ENCODE measurements at places on chromosomes 2 and 18. TPM values are rescaled to one million over a fixed set of nuclear protein-coding genes. Genes with fewer than 3 reads are reported as not detected.

PTPN2 gene
- total RNA-seq, result 34.8 TPM

- no peak for DNase-seq
Observed at GRCh38 chr2:215598376-215598975, 162.6 kb upstream of the FN1 start.

IL1R2 gene
- 0.15 TPM for total RNA-seq

GRCh38 chr2:100707016-100707947, 112.7 kb upstream of the NPAS2 start:
- no peak for DNase-seq

LINC00305 gene
- total RNA-seq, result not detected

GRCh38 chr2:43593254-43593653, 2.6 kb downstream of the THADA start:
- DNase-seq, result no peak

- DNase-seq, result no peak
Observed at GRCh38 chr2:181398000-181398399, 59.2 kb upstream of the ITGA4 start.

DNA sequence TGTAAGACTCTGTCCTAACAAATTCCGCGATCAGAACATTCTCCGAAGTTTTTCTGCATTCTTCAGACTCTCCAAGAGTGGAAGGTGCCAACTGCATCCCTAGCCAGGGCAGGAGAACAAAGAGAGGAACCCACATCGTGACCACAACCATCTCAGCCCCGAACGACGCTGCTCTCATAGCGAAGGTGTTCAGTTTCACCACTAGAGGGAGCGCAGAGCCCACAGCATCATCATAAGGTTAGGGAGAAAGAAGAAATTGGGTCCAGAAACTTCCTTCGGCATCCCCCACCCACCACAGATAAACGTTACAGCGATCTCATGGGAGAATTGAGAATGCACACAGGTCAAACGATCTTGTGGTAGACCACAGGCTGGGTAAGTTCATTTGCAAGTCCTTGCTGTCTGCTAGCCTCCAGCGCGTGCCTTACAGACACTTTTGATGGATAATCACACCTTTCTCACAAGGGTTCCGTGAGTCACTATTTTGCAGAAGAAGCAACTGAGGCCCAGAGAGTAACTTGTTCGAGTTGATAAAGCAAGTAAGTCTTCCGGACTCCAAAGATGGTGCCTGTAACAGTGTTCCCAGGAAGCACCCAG, 53.7 kb upstream of the ARL4C start:
- DNase-seq, result peak; percentile 79

GRCh38 chr18:36265015-36265414, 32.5 kb upstream of the FHOD3 start:
- DNase-seq, result no peak

DNA sequence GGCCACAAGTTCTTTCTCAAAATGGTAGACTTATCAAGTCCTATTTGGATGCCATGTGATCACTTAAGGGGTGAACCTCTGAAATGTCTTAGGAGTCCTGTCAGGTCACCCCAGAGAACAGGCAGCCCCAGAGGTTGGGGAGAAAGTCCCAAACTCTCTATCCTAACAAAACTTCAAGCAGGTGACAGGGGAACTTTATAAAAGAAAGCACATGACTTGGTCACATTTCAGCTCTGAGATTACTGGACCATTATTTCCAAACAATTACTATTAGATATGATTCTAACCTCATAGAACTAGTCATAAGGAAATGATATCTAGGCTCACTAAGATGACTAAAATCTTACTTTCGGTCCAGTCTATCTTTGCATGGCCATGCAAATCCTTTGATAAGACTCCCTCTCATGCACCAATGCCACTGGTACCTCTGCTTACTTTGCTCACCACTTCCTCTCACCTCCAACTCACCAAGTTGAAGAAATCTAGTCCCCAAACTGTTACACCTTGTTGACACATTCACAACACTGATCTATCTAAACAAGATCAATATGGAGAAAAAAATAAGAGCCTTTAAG, 107.0 kb downstream of the GALNT14 start:
- no peak for DNase-seq

GRCh38 chr18:63266888-63267790, 52.4 kb downstream of the BCL2 start:
- no peak for DNase-seq

DNA sequence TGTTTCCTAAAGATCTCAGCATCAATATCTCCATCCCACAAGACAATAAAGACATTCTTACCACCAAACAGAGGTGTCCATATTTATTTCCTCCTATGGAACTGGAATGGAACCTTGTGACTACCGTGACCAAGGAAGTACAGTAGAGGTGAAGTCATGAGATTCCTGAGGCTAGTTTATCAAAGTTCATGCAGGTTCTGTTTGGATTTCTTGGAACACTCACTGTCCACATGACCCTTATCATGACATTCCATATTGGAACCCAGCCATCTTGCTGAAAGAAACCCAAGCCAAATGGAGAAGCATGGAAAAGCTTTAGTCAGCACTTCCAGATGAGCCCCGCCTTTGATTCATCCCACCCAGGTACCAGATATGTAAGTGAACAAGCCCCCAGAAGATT, 516.0 kb upstream of the POU3F3 start:
- no peak for DNase-seq

DNA sequence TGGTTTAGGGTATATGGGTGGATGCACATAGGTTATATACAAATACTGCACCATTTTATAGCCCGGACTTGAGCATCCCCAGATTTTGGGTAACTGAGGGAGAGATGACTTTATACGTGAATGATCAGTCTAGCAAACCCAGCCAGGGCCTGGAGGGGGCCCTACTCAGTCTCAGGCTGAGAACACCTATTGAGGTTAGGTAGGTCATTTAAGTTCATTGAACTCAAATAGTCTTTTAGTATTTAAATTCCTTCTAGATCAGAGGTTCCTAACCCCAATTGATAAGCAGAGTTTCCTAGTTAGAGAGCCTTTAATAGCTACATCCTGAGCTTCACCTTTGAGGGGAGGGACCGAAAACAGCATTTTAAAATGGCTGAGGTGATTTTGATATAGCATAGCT, 487.0 kb downstream of the DCC start:
- no peak for DNase-seq

- no peak for DNase-seq
Observed at GRCh38 chr2:86171295-86171694, 24.0 kb downstream of the IMMT start.

DNA sequence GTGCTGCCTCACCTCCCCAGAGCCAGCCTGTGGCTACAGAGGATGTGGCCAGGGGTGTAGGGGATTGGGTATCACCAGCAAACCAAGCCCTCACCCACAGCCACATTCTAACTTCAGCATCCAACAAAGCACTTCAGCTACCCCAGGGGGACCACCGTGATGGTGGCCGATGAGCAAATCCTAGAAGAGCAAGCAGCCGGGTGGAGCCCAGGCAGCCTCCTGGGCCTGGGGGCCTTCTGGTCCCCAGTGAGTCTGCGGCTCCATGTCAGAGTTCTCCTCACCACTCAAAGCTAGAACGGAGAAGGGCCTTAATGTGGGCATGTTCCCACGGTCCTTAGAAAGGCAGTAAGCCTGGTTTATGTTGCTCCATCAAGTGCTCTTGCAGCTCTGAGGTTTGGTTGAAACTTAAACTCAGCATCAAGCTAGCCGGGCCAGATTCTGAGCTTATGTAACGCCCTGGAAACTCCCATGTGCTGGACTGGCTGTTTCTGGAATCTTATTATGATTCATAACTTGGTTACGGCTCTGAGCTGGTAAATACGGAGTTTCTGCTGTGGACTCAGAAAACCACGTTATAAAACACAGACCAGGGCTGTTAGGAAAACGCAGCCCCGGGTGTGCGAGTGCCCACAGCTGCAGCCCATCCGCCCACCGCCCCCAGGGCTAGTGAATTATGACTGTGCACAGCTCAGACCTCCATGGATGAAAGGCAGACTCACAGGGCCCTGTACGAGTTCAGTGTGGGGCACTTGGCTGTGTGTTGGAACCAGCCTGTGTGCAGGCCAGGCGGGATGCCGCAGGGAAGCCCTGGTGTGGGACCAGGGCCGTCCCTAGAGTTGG, 99.8 kb downstream of the SEPTIN10 start:
- DNase-seq, result no peak

ERBB4 gene
- 0.15 TPM for total RNA-seq

DNA sequence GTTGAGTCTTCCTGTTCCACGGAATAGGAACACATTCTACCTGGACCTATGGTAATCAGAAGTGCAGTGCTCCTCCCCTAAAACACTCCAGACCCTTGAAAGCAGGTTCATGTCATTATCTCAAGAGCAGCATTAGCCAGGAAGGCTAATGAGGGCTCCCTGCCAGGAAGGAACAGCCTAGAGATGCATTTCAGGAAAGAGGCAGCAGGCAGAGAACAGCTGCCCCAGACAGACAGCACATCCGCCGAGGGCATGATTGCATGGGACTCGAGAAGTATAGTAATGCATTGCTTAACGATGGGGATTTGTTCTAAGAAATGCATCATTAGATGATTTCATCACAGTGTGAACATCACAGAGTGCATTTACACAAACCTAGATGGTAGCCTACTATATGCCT, 171.5 kb downstream of the ALK start:
- no peak for DNase-seq

- no peak for DNase-seq
Observed at GRCh38 chr2:223674998-223675609, 72.9 kb upstream of the SCG2 start.

DNA sequence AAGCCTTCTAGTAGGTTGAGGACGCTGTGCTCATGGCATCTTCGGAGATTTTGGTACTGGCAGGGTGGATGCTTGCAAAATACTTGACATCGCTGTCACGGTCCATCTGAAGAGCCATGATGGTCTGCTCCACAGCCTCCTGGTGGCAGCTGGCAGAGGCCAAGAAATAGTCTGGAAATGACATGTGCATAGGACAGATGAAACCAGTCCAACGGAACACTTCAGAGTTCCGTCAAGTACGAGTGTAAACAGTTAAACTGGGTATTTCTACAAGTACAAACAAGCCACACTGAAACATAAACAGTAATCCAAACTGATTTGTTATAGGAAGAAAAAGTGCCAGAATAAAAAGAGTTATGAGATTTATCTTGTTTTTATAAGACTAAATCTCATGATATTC, 66.6 kb downstream of the PPP4R1 start:
- DNase-seq, result no peak

MREG gene
- total RNA-seq, result 19.2 TPM

CHRNG gene
- total RNA-seq, result not detected

- DNase-seq, result no peak
Observed at GRCh38 chr2:8244639-8245038, 437.2 kb upstream of the ID2 start.

GRCh38 chr2:150885236-150885635, 376.4 kb downstream of the RBM43 start:
- DNase-seq, result no peak

DNA sequence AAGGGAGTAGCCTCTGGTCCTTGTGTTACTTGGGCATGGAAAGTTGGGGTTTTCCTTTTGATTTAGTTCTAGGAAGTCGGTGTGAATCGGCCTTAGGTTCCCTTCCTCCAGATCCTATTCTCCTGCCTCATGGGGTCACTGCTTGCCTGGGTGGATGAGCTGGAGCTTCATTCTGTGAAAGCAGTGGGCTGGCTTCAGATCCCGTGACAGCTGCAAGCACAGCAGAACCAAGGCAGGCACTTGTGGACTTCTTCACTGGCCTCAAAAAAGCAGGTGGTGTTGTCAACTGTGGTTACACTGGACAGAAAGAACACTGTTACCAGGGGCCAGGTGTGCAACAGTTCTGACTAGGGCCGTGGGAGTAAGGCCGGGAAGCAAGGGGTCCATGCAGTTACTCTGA, 243.4 kb downstream of the LDLRAD4 start:
- no peak for DNase-seq

DNA sequence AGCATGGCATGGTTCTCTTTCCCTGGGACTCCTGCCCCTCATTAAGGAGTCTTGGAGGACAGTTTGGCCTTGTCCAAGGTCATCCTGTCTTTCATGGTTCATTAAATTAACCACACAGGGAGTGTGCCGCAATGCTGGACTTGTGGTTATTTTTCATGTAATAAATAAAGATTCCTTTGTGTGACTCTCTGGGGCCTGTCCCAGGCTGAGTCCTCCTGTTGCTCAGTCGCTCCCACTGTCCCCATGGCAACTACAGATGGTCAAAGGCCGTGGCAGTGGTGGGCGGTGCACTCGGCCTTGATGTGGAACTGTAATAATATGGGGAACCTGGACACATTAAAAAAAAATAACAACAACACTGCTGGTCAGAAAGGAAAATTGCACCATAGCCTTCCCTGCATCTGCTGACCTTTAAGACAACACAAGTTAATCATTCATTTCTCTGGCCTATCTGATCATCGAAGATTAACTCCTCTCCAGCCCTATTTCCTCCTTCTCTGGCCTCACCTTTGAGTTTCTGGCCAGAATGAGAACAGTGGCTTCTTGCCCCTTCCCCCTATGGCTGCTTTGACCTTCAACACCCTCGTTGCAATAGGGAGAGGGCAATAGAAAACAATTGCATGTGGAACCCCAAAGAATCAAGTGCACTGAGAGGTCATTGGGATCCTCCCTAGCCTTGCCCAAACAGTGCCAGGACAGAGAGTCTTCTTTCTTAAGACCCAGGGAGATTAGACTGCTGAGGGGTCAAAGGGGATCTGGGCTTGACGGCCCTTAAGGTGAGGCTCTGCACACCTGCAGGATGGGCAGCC, 44.7 kb downstream of the PSD4 start:
- no peak for DNase-seq

COL6A3 gene
- 0.69 TPM for total RNA-seq

SLC14A1 gene
- 1.2 TPM for total RNA-seq

- DNase-seq, result no peak
Observed at GRCh38 chr2:46079985-46080560, 217.1 kb upstream of the EPAS1 start.

TLX2 gene
- not detected for total RNA-seq

STON1 gene
- total RNA-seq, result 0.92 TPM

DNA sequence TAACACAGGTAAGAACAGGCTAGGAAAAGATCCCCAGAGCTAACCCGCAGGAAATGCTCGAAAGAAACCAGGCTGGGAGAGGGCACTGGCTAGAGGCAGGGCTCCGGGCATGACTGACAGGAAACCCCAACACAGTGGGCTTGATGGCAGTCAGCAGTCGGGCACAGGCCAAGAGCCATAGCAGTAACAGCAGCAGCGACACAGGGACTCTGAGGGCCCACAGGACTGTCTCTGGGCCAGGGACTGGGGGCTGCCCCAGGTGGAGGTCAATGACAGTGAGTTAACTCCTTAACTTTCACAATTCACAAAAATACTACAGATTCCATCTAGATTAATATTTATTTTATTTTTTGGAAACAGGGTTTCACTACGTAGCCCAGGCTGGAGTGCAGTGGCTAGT, 37.3 kb upstream of the ASPRV1 start:
- DNase-seq, result no peak

ASIC4 gene
- 0.21 TPM for total RNA-seq

ATOH8 gene
- total RNA-seq, result 3.8 TPM

Data from Panc1 (cell line).